Hindlimb muscle (tissue), 1 donor: ENCODE measurements at places on chromosomes 2 and 18. TPM values are rescaled to one million over a fixed set of nuclear protein-coding genes. Genes with fewer than 3 reads are reported as not detected.

- DNase-seq = no peak
Observed at GRCh38 chr2:15271276-15271675, 289.9 kb downstream of the NBAS start.

- no peak for DNase-seq
Observed at GRCh38 chr18:63137999-63138435, 181.6 kb downstream of the BCL2 start.

- no peak for DNase-seq
Observed at GRCh38 chr2:32534831-32535230, 93.0 kb upstream of the TTC27 start.

- DNase-seq = no peak
Observed at GRCh38 chr2:24577481-24577880, 86.4 kb downstream of the NCOA1 start.

DNA sequence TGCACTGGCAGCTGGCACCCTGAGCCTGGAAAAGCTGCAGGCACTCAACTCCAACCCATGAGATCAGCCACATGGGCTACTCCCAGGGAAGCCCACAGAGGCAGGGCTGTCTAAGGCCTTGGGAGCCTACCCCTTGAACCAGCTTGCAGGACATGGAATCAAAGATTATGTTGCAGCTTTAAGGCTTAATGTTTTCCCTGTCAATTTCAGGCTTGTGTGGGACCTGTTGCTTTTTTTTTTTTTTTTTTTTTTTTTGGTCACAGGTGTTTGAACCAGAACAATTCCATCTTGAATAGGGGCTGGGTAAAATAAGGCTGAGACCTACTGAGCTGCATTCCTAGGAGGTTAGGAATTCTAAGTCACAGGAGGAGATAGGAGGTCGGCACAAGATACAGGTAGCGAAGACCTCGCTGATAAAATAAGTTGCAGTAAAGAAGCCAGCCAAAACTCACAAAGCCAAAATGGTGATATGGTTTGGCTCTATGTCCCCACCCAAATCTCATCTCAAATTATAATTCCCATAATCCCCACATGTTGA is 7.5 kb upstream of the IL1A start:
- DNase-seq = no peak

DNA sequence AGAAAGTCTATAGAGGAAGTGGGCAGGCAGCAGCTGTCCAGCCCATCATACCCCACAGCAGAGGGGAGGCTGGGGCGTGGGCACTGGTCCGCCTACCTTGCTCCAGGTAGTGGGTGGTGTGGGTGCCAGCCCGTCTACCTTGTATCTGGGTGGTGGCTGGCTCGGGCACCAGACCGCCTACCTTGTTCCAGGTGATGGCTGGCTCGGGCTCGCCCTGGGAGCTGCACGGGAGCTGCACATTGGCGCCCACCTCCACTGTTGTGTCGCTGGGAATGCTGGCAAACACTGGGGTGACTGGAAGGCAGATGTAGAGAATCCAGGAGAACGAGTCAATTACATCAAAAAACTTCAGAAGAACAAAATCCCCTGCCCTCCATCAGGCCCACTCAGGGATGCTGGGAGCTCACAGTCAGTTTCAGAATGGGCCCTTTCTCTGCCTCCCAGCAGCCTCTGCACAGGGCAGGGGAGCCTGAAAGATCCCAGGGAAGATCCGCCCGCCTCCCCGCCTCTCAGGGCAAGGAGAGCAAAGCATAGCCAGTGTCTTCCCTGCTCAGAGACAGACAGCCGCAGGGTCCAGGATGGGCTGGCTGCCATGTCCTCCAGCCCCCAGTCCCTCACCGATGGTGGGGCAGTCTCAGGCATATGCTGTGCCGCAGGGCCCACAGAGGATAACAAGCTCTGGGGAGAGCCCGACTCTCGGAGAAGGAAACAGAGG is 82.3 kb downstream of the PXDN start:
- no peak for DNase-seq

DNA sequence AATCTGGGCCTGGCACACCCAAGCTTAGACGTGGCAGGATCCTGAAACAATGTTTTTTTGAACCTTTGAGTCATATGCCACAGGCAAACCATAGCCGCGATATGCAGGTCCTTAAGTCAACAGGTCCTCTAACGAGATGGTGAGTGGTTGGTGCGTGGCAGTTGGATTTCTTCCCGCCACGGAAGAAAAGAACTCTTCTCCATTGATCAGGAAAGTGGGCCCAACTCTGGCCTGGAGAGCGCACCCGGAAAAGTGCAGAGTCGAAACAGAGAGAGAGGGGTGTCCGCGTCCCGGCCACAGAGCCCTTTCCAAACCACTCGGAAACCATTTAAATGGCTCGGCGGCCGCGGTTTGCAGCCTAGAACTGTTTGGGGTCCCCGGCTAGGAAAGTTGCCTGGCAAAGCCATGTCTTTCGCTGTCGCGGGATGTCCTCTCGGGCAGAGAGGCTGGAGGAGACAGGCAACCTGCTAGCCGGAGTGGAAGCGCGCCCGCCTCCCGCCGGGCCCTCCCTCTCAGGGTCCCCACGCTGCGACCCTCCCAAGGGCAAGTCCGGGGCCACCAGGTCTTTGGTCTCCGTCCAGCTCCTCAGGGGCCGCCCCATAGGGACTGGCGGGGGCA is 777 bp downstream of the GALNT3 start:
- DNase-seq = no peak

DNA sequence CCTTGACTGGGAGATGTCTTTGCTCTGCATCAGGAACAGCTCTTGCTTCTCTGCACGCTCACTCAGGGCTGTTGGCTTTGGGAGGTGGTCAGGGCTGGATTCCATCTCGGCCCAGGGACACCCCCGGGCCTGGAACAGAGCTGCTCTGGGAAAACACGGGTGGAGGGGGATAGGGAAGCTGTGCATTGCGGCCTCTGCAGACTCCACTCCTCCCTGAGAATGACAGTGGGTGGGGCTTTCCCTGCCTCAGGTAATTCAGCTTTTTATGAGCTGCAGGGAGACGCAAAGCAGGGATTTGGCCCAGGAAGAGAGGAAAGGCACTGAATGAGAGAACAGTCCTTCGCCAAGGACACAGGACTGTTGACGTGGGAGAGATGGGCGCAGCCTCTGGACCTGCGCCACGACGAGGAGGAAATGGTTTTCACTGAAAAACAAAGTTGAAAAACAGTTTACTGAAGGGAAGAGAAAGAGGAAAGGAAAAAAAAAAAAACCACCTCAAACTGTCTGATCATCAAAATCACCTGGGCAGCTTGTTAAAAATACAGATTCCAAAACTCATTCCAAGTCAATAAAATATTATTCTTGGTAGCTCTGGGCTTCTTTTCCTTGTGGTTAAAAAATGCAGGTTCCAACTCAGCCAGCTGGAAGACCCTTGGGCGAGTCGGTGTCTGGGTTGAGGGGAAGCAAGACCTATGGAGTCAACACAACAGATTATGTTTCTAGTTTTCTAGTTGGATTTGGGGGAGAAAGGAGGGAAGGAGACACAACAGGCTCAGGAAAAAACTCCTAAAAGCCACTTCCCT is 194.0 kb downstream of the ZFP36L2 start:
- peak; percentile 87 for DNase-seq

- no peak for DNase-seq
Observed at GRCh38 chr2:212737392-212738172, 199.0 kb upstream of the ERBB4 start.

- no peak for DNase-seq
Observed at GRCh38 chr2:241074065-241074818, 27.8 kb downstream of the MTERF4 start.

- DNase-seq = no peak
Observed at GRCh38 chr2:6878549-6878948, 972 bp downstream of the RSAD2 start.

GRCh38 chr2:217979151-217979811 is 23.5 kb downstream of the TNS1 start:
- DNase-seq = no peak

GRCh38 chr2:240730501-240731177 is 39.0 kb downstream of the AQP12A start:
- DNase-seq = no peak

DNA sequence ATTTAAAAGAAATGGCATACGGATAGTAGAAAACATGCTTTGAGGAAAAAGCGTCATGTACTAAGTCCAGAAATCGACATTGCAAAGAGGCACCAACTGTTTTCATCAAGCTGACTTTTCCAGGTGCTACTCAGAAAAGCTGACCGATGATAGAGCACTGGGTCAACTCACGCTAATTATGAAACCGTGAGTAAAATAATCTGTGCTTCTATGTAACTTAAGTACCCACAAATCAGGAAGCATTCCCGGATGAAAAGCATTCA is 353 bp upstream of the NUP35 start:
- DNase-seq = no peak

DNA sequence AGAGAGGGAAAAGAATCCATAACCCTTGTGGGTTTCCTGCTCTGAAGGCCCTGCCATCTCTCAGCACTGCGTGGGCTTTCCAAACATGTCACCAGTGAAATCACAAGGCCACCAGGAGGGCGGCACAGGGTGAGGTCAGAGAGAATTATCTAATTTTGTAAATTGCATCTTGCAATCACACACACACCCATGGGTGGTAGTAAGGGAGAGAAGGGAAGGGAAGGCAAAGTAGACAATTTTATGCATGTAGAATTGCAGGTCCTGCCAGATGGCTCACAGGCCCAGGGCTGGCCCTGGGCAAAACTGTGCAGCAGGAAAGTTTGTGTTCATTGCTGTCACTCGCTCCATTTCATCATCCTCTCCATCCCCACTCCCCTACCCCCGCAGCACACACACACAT is 21.0 kb upstream of the ZBTB7C start:
- no peak for DNase-seq

DNA sequence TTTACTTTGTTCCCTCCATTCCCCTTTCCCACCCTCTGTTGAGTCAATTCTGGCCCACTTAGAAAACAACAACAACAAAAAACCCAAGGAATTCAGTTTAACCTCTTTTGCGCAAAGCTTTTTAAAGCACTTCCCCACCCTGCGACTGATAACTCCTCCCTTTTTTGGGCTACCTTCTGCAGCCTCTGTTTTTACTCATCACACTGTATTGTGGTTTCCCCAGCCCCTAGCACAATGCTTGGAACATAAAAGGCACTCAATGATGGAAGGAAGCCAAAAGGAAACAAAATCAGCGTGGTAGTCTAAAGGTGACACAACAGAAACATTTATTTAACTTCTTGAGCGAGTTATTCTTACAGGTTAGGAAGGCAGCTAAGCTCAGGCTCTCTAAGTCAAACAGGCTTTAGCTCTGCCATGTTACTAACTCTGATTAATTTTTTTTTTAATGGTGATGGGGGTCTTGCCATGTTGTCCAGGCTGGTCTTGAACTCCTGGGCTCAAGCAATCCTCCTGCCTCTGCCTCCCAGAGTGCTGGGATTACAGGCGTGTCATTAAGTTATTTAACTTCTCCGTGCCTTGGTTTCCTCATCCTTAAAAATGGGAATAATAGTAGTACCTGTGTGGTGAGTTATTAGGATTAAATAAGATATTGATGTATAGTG is 1.3 kb downstream of the CEP68 start:
- no peak for DNase-seq

DNA sequence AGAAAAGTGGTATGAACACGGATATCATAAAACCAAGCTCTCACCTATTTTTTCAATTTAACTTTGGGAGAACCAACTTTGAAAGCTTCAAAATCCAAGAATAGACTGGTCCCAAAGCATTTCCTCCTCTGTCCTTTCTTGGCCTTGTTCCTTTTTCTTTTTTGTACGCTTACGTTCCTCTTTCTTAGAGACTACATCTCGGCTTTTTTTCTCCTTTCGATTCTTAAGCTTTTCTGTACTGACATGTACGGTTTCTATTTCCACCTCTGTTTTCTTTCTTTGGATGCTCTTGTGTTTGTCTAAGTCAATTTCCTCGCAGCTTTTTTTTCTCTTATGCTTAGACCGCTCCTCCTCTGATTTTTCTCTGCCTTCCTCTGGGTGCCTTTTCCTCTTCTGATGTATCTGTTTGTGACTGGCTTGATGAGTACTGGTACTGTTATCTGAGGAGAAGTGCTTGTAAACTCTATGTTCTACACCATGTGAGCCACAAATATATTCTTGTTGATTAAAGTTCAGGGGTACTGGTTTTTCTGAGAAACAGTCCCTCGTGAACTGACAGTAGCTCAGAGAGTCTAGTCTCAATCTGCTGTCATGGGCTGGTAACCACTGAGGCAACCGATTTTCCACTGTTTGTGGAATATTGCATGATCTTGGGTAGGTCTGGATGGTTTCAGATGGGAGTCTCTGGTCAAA is 11.5 kb upstream of the RNU2-63P start:
- no peak for DNase-seq

DNA sequence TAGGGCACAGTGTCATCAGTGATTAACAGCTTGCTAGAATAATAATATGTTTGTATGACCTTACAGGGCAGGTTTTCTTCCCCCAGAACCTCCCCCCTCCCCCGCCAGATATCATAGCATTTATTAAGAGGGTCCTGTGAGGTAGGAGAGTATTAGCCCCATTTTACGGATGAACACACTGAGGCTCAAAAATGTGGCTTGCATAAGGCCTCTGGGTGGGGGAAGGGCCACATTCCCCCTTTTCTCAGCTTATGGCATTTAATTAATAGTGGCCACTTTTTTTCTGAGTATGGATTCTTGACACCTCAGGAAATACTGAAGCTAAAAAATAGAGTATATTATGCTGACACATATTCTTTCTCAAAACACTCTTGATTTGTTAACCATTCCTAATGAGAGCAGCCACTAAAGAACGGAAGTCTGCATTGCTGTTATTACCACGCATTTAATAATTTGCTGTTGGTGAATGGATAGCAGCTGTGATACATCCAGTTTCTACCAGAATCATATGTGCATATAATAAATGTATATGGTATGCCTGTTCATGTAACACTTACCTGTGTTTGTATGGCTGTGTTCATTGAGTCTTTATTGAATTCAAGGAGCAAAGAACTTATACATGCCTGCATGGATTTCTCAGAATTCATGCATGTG is 3.0 kb downstream of the CTIF start:
- DNase-seq = no peak

DNA sequence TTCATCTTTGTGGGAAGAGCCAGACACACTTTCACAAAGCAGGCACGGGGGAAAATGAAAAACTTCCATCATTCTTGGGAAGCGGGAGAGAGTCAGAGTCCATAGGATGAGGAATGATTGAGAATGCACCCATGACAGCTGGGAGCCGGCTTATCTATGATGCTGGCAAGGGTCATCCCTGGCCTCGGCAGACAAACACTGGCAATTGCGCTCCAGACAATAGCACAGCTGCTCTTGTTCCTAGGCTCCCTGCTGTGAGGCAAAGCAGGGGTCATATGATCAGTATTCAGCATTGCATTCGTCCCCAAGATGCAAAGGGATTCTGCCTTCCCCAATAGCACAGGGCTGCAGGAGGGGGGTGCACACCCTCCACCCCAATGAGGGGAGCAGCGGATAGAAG is 33.0 kb downstream of the CYRIA start:
- no peak for DNase-seq

- DNase-seq = no peak
Observed at GRCh38 chr2:215238485-215239098, 73.3 kb upstream of the ATIC start.

Gene ATP6V1C2
- 1.7 TPM for polyA plus RNA-seq

Gene AP1S3
- polyA plus RNA-seq = 0.86 TPM

Gene RGPD5
- 29.9 TPM for polyA plus RNA-seq

Gene DNAH7
- 0.28 TPM for polyA plus RNA-seq

Gene LYPD6
- polyA plus RNA-seq = 1.2 TPM

Gene SP5
- 5.5 TPM for polyA plus RNA-seq

Gene DQX1
- polyA plus RNA-seq = 0.25 TPM

Gene ZC3H6
- polyA plus RNA-seq = 7.1 TPM

Gene SIX2
- 7.2 TPM for polyA plus RNA-seq
